ENCODE measurements at places on chromosomes 11 and 22. TPM values are rescaled to one million over a fixed set of nuclear protein-coding genes. Genes with fewer than 3 reads are reported as not detected.

POU2AF2 gene
- not detected for total RNA-seq

TRIM49C gene
- total RNA-seq, result not detected

MS4A1 gene
- total RNA-seq, result not detected

BTG4 gene
- total RNA-seq, result not detected

FOLH1 gene
- total RNA-seq, result not detected

DDI1 gene
- not detected for total RNA-seq

HBG2 gene
- not detected for total RNA-seq

OR5T2 gene
- not detected for total RNA-seq

HTR3A gene
- total RNA-seq, result not detected

PATE4 gene
- total RNA-seq, result not detected

CHCHD10 gene
- 0.88 TPM for total RNA-seq

DEUP1 gene
- under 0.01 TPM for total RNA-seq

OR8G1 gene
- not detected for total RNA-seq

TTC36 gene
- total RNA-seq, result 1.1 TPM

MS4A15 gene
- total RNA-seq, result not detected

CLCF1 gene
- total RNA-seq, result 6.2 TPM

MUC2 gene
- not detected for total RNA-seq

OTUB1 gene
- 32.1 TPM for total RNA-seq

GSTT2B gene
- total RNA-seq, result 13.8 TPM

DMC1 gene
- total RNA-seq, result 3.3 TPM

AHNAK gene
- 720 TPM for total RNA-seq

MPZL2 gene
- total RNA-seq, result not detected

ADORA2A gene
- total RNA-seq, result 0.72 TPM

OR2AG1 gene
- total RNA-seq, result not detected

MYOD1 gene
- total RNA-seq, result not detected

TRIM6 gene
- total RNA-seq, result 3.6 TPM

CALCA gene
- not detected for total RNA-seq

OR4D5 gene
- total RNA-seq, result not detected

ARVCF gene
- 27.1 TPM for total RNA-seq

DDX10 gene
- total RNA-seq, result 17.1 TPM

BBOX1 gene
- total RNA-seq, result under 0.01 TPM

UBASH3B gene
- 21.4 TPM for total RNA-seq

SLC6A5 gene
- not detected for total RNA-seq

NPAS4 gene
- total RNA-seq, result 0.36 TPM

TAF6L gene
- 21.2 TPM for total RNA-seq

APLNR gene
- total RNA-seq, result not detected

PATE2 gene
- total RNA-seq, result 0.36 TPM

RRM1 gene
- total RNA-seq, result 65.1 TPM

PMM1 gene
- total RNA-seq, result 15.6 TPM

DCDC1 gene
- total RNA-seq, result 1.1 TPM

CECR2 gene
- not detected for total RNA-seq

PPP1R14B gene
- total RNA-seq, result 136 TPM

EMID1 gene
- 0.29 TPM for total RNA-seq

RIC3 gene
- not detected for total RNA-seq

SLCO2B1 gene
- under 0.01 TPM for total RNA-seq

LDHAL6A gene
- not detected for total RNA-seq
